ENCODE measurements at places on chromosomes 16 and 17.

GRCh38 chr16:83887080-83887479 lies 11.8 kb upstream of the MLYCD start:
- no peak for DNase-seq

DNA sequence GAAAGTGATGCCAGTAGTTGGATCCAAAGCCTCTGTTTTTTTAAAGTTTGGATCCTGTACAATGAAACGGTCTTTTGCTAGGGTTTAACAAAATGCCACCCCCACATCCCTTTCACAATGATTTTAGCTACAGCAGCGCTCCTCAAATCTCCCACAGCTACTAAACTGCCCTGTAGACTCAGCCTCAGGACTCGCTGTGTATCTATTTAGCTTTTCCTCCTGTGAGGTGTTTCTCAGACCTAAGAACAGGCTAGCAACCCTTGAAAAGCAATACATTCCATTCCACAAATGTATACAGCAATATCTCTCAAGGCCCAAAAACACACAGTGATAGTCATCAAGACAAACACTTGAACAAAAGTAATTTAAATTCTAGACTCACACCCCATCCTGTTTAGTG lies 206.4 kb downstream of the ZFHX3 start:
- DNase-seq = no peak

DNA sequence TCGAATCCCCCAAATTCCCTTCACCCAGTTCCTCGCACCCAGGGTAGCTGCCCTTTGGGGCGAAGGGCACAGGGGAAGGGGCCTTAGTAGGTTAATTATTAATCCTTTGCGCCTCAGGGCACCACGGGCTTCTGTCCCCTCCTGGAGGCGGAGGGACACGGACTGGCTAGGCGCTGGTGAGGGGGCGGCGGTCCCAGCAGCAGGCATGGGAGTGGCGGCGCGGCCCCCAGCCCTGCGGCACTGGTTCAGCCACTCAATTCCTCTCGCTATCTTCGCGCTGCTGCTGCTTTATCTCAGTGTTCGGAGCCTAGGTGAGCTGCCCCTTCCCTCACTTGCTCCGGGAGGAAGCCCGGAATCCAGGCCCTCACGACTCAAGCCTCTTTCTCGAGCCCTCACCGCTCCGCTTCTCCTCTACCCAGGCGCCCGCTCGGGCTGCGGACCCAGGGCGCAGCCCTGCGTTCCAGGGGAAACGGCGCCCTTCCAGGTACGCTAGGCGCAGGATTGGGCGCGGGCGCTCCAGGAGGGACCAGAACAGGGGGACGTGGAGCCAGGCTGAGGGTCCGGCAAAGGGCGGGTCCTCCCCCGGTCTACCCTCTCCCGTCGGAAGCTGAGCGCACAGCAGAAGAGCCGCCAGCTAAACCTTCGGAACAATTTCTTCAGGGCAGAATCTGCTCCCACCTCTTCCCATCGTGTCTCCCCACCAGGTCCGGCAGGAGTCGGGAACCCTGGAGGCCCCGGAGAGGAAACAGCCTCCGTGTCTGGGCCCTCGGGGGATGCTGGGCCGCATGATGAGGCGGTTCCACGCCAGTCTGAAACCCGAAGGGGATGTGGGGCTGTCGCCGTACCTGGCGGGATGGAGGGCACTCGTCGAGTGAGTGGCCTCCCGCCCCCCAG lies at the start of gene GLTPD2:
Gene GLTPD2, plus strand, starts transcription at position 158 of the 894 bp plus-strand sequence. Its CDS starts 48 bp downstream, at position 206.
- no peak for DNase-seq

- no peak for DNase-seq
Measured at GRCh38 chr17:65078441-65079160, 22.1 kb upstream of the GNA13 start.

DNA sequence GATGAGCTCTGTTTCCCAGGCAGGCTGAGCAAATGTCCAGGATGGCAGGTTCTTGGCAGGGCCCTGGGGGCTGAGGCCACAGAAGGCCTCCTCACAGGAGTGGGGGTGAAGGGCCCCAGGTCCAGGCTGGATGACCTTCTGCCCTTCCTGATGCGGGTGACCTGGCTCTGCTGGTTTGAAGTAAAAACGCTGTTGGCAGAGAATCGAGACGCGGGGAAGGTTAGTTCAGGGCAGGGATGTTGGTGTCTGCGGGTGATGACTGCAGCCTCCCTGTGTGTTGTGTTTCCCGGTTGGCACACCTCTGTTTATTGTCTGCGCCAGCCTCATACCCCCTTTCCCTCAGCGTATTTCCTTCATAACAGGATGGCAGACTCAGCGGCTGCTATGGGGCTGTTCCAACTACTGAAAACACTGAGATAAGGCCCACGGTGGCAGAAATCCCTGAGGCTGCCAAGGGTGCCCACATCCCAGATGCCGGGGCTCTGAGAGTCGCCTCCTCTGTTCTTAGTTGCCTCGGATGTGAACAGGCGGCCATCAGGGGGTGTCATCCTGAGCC lies 104.6 kb downstream of the METRNL start:
- DNase-seq = no peak

- no peak for DNase-seq
Measured at GRCh38 chr17:82647593-82648164, 565 bp downstream of the WDR45B start.

DNA sequence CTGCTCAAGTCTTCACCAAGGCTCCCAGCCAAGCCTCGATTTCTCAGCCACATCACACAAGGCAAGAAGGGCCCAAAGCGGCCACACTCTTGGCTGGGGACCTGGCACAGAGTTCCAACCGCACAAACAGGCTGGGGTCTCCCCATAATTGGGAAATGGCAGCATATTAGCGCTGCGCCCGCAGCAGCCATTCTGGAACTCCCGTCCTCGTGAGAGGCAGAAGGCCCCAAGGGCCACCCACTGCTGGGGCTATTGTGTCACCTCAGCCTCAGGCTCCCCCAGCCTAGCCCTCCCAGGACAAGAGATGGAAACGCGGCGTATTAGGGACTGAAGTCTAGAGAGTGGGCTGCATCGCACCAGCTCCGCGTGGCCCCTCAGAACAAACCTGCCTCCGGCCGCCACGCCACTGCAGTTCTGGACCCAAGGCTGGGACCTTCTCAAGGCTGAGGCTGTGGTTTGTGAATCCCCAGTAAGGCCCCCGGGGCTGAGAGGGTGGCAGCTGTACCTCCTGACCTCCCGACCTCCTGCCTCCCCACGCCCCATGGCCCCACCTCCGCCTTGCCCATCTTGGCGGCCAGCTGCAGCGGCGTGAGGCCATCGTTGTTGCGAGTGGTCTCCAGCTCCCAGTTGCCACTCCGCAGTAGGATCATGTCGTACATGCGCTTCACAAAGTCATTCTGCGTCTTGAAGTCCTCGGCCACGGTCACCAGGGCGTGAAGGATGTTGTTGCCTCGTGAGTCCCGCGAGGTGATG lies 25.3 kb downstream of the TRPV3 start:
- DNase-seq = no peak

DNA sequence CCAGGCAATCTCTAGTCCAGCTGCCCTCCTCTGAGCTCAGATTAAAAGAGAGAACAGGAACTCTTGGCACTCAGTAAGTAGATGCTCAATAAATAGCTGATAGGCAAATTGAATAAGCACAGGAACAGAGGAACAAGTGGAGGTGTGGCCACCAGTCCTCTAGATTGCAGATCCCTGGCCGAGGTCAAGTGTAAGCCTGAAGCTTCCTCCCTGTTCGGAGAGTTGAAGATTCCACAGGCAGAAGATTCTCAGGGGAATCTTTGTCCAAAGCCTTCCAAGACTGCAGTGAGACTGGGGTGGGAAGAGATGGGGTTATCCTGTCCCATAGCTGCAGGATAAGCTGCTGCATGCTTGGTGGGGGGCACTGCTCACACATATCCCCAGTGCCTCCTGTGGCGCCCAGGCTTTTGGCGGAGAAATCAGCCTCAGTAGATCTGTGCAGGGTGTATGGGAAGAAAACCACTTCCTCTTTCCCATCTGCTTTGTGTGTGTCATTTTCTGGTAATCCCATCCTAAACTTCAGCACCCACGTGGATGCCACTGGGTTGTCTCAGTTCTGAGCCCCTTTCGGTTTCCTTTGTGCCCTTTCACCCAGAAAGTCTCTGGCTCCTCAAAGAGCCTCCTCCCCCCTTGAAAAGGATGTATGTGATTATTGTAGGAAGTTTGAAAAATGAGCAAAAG lies 12.1 kb downstream of the CD300A start:
- DNase-seq = no peak

DNA sequence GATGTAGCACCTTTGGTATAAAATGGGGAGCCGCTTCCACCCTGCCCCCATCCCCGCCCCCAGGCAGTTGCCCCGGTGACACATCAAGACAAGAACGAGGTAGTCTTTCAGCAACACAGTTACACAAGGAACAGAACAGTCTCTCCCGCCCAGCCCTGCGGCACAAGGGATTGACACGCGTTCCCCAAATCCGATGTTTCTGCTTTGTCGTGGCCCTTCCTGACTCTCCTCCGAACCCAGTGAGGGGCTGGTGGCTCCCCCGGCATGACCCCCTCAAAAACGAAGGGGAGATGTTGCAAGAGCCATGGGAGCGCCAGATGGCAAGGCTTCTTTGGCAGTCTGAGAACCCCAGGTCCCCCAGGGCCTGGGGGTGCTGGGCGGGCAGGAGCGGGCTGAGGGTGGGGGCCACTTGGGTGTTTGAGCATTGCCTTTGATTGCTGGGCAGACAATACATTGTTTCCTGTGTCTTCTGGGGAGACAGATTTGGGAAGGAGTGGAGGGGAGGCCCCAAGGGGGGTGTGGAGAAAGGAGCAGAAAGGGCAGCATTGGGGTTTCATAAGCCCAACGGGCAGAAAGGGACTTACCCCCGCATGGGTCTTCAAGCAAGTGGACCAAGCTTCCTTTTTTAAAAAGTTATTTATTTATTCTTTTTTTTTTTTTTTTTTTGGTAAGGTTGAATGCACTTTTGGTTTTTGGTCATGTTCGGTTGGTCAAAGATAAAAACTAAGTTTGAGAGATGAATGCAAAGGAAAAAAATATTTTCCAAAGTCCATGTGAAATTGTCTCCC lies 16.6 kb downstream of the COL1A1 start:
- no peak for DNase-seq

DNA sequence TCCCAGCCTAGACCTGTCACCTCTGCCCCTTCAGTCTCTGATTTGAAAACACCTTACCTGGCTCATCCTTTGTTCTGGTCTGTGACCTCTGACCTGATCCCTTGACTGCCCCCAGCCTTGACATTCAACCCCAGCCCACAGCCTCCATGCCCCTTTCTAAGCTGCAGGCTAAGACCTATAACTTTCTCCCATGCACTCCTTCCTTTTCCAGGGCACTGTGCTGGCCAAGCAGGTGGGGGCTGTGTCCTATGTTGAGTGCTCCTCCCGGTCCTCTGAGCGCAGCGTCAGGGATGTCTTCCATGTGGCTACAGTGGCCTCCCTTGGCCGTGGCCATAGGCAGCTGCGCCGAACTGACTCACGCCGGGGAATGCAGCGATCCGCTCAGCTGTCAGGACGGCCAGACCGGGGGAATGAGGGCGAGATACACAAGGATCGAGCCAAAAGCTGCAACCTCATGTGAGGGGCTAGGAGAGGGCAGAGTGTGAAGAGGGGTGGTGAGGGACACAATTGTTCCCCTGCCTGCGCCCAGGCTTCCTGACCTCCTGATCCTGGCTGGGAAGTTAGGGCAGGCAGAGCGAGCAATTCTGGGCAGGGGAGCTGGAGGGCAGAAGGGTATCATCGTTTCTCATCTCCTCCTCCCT lies 3.3 kb downstream of the RND2 start:
- DNase-seq = no peak

GRCh38 chr17:77802811-77803220 lies 155.7 kb upstream of the TNRC6C start:
- DNase-seq = peak; percentile 47
